ENCODE measurements at places on chromosomes 3 and 15.

DNA sequence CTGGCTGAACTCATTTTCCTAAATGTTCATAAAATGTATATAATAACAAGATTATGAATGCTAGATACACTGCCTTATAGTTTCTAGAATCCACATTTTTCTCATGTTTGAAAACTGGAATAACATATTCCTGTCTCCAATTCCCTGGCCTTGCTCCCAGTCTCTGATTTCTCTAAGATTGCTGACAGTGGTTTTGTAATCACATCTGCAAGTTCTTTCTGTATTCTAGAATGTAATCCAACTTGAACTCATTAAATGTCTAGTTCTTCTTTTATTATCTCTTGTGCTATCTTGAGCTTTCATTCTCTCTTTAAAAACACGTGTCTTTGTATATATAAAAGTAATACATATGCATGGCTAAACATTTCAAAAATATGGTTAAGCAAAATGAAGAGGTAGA lies 215.2 kb upstream of the ADAMTS9 start:
- peak; percentile 65 for DNase-seq

- no peak for DNase-seq
These were observed 158.1 kb downstream of the PTPRG start for GRCh38 chr3:61719278-61719977.

DNA sequence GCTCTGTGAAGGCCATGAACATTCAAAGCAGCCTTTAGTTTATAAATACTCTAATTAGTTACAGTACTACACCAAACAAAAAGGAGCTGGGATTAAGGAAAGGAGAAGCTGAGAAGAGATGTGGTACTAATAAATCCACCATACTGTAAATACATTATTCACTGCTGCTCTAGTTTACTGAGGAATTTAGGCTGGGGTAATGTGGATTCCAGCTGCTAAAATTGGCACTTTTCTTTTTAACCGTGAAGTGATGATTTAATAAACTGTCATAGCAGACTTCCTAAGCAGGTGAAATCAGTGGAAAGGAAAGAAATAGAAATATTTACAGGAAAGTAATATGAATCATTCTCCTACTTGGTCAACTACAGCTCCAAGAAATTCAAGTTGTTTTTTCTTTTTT lies 88.7 kb downstream of the TFG start:
- DNase-seq: peak; percentile 18

DNA sequence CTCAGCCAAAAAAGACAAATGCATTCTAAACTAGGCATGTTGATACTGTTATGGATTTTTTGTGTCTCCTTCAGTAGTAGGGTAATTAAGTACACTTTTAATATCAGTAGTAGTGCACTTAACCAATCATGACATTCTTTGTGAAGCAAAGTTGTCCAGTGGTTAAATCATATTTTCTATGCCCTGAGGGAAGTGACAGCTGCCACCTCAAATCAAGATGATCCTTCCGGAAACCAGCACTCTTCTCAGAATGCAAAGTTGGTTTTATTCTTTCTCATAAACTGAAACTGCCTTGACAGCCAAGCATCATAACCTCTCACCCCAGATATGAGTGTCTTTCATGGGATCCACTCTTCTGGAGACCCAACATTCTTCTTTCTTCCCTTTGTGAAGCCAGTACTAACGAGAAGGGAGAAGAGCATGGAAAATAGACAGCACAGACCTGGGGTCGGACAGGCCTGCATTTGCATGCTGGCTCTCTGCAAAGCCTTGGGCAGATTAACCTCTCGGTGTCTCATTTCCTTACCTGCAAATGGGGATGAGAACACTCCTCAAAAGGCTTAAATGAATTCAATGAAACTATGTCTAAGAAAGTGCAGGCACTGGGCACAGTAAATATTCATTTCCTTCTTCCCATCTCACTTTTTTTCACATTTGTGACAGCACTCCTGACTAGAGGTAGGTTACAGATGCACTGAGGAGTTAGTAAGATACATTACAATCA lies 13.2 kb downstream of the AAGAB start:
- DNase-seq: no peak

DNA sequence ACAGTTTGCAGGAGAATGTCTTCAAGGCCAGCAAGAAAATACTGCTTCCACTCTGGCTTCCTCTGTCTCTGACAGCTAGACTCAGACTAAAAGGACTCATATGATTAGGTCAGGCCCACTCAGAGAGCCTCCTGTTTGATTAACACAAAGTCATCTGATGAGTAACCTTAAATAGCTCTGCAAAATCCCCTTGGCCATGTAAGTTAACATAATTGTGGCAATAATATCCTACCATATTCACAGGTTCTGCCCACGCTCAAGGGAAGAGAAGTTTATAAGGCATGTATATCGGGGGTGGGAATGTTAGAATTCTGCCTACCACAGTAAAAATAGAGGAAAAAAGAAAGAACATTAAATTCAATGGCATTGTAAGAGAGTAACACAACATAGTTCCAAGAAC lies 20.6 kb upstream of the HHATL start:
- DNase-seq: no peak

GRCh38 chr3:23648326-23648995 lies 157.3 kb upstream of the UBE2E1 start:
- peak; percentile 68 for DNase-seq

GRCh38 chr3:53114011-53114400 lies 16.2 kb downstream of the RFT1 start:
- peak; percentile 83 for DNase-seq

- peak; percentile 70 for DNase-seq
These were observed 34.1 kb downstream of the AKAP13 start for GRCh38 chr15:85414495-85414894.

DNA sequence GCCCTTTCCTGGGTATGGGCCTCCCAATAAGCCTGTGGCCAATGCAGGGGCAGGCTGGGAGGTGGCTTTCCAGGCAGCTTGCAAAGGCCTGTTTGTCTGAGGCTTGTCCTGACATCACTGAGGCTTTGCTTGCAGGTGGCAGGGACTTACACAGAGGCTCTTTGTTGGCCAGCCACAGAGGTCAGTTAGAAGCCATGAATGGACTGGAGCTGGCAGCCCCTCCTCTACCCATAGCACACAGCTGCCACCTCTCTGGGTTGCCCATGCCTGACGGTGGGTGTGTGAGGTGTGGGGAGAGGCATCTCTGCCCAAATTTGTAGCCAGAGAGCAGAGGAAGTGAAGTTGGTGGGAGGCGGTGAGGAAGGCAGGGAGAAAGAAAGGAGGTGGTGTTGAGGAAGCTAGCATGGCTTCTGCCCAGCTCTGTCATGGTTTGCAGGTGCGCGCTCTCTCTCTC lies 17.1 kb downstream of the LIMD1 start:
- DNase-seq: no peak

- peak; percentile 16 for DNase-seq
These were observed 362.8 kb downstream of the CHST2 start for GRCh38 chr3:143482106-143483088.

DNA sequence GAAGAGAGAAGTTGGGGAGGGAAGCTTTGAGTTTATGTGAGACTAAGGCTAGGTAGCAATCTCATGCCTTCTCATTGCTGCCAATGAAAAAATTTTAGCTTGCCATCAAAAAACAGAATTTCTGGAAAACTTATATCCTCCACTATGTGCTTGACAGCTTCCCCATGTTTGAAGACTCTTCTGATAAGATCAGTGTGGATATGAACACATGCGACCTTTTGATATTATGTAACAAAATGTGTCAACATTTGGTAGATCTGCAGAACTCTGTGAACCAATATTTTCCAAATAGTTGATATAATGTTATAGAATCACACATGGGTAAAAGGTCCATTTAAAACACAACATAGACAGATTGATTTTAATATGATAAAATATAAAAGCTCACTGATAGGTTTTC lies 380.9 kb upstream of the PROK2 start:
- no peak for DNase-seq

DNA sequence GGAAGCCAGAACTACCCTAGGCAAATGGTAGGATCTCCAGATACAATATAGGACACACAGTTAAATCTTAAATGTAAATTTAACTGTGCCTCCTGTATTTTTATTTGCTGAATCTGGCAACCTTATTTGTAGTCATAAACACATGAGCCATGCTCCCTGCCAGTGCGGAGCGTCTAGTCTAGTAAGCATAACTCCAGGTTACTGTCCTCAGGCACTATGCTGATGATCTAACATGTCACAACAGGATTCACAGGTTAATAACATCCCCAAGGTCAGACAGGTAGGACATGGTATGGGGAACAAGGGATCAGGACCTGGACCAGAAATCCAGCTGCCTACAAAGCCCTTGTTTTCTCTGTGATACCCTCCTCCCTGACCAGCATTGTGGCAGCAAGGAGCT lies 305.1 kb downstream of the CACNA2D3 start:
- no peak for DNase-seq

DNA sequence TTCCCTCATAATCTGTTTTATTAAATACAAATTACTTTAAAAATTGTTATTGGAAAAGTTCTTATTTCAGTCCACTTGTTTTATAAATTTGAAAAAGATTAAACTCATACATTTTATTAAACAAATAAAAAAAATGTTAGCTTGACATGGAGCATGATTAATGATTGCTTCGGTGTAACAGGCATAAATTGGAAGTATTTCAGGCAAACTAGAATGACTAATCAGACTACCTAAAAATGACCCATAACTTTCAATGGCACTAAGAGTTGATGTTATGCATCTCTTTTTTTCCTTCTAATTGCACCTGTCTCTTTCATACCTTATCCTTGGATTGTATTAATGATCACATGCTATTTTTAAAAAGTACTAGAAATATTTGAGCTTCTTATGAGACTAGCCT lies 343.3 kb downstream of the ZNF385D start:
- DNase-seq: peak; percentile 12

GRCh38 chr15:63046917-63047760 lies 4.6 kb downstream of the TPM1 start:
- peak; percentile 63 for DNase-seq

GRCh38 chr3:38980938-38981337 lies 70.8 kb downstream of the SCN11A start:
- DNase-seq: no peak

DNA sequence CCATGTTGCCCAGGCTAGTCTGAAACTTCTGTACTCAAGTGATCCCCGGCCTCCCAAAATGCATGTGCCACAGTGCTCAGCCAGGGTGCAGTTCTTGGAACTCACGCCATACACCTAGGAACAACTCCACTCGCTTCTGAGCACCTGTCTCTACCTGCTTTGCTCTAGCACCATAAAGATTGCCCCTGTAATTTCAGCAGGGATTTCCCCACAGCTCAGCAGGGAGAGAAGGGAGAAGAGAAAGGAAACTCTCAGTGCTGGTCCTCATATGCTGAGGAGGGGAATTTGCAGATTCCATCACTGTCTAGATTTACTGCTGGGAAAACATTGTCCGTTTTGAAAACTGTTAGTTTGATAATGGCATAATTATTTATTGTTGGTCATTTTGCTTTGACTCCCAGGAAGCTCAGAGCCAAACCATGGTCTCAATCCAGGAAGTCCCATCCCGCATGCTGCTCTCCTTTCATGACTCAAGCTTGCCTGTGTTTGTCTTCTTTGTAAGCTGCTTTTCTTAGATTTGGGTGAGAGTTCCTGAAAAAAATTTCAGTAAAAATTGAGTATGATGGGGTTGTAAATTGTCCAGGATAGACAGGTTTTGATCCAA lies 24.2 kb downstream of the TRIM71 start:
- no peak for DNase-seq

- peak; percentile 63 for DNase-seq
These were observed 174.2 kb downstream of the NR1D2 start for GRCh38 chr3:24119321-24119751.

DNA sequence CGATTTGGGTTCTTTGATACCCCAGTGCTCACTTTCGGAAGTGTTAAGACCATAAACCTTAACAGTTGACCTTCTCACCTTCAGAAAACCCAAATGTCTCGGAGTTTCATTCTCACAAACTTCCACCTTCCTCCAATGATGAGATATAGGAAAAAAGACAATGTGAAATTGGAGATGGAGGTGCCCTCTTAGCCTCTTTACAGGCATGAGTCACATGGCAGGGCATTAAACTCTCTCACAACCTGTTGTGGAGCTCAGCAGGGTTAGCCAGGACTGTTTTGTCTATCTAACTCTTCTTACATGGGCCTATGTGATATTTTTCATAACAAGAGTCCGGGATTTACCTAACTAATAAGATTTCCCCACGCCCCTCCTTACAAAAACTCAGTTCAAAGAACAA lies 10.7 kb downstream of the AGTR1 start:
- DNase-seq: no peak

DNA sequence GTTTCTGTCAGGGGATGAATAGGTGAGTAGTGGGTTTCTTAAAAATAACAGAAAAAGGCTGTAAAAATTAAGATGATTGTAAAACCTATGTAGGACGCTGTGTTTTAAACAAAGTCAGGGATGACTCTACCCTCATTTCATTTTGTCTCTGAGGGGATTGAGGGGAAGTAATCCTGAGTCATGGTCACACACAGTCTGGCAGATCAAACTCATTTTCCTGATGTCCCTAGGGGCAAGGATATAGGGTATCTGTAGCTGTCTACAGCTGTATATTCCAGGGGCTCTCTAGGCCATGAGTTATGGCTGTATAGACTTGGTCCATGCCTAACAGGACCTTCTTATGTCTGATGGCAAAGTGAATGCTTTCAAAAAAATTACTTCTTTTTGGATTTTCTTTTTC lies 421.1 kb downstream of the PDCD6IP start:
- no peak for DNase-seq

DNA sequence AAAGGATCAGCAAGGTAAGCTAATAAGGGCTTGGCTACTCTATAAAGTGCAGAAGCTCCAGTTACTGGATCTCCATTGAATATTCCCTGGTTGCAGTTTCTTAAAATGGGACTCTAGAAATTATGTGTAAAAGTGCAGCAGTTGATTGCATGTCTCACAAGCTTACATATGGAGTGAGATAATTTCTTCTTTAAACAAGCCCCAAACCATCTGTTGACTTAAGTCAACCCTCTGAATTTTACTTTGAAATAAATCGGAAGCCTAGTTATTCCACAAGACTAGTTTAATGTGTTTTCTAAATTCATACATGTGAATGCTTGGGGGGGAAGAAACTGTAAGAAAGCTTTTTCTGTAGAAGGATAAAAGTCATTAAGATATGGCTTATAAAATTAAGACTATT lies 664.2 kb downstream of the NLGN1 start:
- DNase-seq: no peak

DNA sequence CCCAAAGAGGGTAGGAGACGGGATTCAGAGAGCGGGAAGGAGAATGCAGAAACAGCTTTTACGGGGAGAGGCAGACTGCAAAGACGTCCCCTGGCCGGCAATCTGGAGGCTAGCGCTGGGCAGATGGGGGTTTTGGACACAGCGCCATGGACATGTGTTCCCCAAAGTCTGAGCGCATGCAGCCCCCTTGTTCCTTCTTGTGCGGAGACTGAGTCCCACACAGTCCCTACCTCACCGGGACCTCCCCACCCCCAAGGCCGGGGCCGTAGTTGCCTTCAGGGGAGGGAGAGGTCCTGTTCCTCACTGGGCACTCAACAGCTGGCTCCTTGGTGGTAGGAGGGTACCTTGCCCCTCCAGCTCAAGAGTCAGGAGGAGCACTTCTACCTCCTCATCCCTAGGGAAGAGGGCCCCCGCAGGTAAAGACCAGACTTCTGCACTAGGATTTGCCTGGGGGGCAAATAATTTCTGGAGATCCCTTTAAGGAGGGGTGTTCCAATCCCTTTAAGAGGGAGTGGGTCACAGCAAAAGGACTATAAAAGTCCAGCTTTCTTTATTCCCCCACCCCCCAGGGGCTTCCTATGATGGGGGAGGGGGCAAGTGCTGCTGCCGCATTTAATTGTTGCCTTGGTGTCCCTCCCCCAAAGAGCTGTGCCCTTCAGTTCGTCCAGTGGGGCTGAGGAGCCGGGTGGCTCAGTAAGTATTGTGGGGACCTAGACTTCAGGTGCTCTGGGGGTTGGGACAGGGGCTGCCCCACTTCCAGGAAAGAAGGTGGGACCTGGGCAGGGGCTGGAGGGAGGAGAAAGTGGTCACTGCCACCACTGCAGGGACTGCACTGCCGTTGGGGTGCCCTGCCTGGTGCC lies 3.6 kb upstream of the BAHD1 start:
- DNase-seq: no peak

Measured in fibroblast of the aortic adventitia (primary cell).